ENCODE measurements at places on chromosomes 12 and 14.
A peak's percentile ranks its signal among the peaks of the same experiment; 100 is the strongest.

- DNase-seq: no peak
Observed at GRCh38 chr12:90027041-90027440, 318.4 kb upstream of the ATP2B1 start.

DNA sequence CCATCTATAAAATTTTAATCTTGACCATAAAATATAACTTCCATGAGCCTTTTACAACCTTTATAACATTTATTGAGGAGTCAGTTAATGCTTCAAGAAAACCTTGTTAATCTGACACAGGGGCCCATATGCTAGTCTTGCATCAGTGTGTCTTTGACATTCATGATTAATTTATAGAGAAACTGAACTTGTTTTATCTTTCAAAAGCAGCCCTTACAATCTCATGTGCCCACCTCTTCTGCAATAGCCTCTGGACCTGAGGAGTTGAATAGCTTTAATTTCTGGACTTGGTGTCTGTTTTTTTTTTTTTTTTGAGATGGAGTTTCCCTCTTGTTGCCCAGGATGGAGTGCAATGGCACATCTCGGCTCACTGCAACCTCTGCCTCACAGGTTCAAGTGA lies 8.6 kb upstream of the LPCAT3 start:
- DNase-seq: no peak

DNA sequence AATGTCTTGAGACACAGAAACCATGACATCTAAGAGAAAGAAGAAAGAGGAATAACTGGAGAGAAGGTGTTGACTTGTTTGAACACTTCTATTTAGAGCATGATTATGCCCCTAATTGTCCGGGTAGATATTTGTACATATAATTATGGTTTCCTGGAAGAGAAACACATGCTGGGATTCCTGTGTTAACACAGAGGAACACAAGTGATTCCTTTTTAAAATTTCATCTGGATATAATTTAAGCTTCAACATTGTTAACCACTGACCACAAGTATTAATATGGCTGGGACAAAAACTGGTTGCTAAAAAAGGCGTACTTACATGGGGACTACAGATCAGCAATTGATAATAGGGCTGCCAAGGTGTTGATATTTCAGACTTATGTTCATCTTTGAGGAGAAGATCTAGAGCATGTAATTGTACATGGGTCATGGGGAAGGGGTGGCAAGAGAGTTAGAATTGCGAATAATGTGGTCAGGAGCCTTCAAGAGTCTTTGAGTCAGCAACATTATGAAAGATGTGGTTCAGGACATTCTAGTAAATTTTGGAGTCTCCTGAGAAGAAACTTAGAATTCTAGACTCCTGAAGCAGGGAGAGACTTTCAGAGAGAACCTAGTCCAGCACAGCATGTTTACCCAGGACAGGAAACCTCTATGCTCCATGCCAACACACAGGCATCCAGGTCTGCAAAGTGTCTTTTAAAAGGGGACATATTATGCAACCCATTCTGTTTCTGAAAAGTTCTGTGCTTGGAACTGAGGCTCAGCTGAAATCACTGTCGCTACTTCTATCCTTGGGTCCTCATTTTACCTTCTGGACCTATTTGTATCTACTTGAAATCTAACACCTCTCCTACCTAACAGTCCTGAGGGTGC lies 56.5 kb downstream of the SLC38A1 start:
- no peak for DNase-seq

- DNase-seq: no peak
Observed at GRCh38 chr12:89645434-89645833, 63.2 kb downstream of the ATP2B1 start.

DNA sequence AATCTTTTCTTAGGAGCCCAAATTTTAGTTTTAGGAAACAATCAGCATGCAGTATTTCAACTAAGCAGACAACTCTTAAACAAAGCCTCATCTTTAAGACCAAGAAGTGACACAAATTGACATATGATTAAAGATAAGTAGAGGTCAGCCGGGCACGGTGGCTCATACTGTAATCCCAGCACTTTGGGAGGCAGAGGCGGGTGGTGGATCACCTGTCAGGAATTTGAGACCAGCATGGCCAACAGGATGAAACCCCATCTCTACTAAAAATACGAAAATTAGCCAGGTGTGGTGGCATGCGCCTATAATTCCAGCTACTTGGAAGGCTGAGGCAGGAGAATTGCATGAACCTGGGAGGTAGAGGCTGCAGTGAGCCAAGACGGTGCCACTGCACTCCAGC lies 35.8 kb downstream of the BLTP3B start:
- DNase-seq: no peak

DNA sequence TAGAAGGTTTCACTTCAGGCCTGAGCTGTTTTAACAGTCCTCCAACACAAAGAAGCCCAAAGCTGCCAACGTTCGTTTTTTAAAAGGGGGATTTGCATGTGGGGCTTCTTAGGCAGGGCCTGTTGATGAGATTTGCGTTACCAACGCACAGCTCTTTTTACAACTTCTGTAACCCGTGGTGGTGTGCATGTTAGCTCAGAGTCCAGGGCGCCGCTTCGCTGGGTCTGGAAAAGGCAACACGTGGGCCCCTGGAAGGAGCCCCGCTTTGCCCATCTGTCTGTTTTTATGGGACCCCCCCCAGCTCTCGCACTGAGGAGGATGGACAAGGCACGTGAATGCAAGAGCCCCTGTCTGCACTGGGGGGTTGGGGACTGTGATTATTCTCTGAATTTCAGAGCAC lies 84.0 kb downstream of the ESR2 start:
- DNase-seq: peak; percentile 82
